ENCODE measurements at places on chromosomes 6 and 20.

DNA sequence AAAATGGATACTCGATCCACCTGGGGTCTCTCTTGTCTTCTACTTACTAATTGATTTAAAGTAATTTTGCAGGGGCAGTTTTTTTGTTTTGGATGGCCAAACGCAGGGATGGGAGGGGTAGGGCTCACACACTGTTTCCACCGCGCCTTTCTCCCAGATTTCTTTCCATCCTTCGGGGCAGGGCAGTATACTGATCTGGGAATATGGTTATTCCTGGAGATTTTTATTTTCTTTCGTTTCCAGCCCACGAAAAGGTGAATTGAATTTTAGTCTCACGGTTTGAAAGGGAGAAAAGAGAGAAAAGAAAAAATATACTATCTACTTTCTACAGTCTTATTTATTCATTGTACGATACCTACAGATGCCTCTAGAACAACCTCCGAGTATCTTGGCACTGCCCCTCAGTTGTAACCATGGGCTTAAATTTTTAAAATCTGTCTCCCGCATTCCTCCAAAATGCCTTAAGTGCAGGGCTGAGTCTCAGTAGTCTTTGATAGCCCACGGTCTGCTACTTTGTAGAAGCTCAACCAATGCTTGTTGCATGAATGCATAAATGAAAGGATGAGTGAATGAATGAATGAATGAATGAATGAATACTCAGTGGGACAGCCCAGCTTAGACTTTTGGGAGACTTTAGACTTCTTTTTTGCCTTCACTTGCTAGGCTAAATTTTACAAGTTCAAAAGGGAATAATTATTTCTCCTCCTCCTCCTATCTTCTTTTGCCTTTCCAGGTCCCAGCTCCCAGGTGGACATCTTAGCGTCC lies 18.1 kb upstream of the TRIM27 start:
- no peak for DNase-seq

DNA sequence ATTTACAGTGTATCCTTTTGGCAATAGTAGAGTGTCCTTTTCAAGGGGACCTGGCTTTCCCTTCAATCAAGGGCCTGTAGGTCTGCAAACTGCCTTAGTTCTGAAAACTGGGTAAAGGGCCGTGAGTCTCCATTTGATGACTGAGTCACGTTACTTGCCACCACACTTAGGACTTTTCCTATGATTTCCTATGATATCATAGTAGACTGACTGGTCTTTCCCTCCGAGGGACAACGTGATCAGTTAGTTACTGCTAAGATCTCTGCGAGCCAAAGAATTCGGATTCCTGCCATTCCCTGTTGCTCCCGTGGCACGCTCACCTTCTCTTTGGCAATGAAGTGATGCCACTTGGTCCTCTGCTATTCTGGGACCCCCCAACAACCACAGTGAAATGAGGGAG lies 8.4 kb downstream of the ZNF831 start:
- no peak for DNase-seq

DNA sequence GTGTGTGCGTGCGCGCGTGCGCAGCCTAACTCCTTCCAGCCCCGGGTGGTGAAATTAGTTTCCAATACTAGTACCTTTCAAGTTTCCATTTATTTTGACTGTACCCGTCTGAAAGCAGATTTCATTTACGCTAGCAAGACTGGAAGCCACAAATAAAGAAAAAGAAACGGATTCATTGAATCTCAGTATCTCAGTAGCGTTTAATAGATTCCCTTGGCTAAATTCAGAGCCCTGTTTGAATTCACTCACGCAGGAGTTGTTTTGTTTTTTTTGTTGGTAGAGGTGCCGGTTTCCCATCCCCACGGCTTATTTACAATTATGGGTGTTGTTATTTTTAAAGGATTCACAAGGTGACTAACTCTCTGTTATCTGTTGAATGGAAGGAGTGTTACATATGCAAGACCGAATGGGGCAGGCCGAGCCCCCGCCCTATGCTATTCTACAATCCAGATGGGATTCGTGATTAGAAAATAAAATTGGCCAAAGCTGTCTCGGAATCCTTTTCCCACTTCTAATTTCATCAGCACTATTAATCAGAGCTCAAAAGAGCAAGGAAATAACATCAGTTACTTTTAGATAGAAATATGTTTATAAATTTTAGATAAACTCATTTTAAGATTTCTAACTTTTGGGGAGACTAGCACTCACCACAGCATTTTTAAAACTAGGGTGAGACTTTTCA lies 2.3 kb upstream of the INSM1 start:
- peak; percentile 67 for DNase-seq

DNA sequence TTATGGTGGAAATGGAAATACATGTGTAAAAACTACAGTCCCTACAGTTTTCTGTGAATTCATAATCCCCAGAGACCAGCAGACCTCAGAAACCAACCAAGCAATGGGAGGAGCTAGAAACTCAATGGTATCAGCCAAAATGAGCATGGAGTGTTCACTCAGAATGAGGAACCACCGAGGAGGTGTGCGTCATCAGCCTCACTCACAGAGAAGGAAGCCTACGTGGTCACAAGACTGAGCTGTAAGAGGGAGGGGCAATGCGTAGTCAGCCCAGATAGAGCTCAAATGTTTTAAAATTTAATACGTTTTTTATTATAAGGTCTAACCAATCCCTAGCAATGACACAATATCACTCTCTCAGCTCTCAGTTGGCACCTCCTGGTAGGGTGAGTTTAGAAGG lies 17.4 kb downstream of the MYLK4 start:
- DNase-seq: no peak

DNA sequence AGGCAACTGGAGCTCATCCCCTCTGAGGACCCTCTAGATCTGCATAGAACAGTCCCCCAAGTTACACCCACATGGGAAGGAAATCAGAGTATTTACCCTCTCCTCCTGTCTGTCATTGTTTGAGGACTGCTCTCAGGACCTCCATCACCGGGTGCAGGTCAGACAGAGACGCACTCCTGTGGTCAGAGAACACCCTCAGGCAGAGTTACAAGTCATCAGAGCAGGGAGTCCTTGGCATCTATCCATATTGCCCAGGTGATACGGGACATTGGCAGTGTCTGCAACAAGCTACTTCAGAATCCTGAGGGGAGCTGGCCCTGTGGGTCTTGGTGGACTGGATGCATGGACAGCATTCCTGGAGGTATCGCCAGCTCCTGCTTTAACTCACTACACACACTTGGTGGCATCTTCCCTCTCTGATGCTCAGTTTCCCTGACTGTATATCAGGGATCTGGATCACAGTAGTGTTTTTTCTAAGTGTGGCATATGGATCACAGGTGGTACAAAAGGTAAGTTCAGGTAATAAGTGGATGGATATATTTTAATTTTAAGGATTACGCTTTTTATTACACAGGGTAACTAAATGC lies 15.1 kb upstream of the ISM1 start:
- peak; percentile 34 for DNase-seq

DNA sequence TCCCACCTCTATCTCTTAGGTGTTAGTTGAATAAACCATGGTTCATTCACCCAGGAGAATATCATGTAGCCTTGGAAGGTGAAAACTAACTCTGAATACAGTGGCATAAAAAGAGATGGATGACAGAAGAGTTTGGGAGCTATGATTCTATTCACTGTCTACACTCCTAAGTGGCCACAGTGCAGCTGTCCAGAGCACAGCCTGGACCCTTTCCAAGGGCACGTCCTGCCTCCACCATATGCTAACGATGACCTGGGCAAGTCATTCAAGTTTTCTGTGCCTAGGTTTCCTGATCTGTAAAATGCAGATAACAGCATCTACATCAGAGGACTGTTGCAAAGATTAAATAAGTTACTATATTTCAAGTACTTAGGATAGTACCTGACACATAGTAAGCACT lies 314.1 kb downstream of the PTPRT start:
- DNase-seq: no peak

GRCh38 chr6:130991422-130992137 lies 71.5 kb downstream of the EPB41L2 start:
- no peak for DNase-seq

- DNase-seq: peak; percentile 66
These were observed 580 bp downstream of the VEGFA start for GRCh38 chr6:43770372-43771209.

DNA sequence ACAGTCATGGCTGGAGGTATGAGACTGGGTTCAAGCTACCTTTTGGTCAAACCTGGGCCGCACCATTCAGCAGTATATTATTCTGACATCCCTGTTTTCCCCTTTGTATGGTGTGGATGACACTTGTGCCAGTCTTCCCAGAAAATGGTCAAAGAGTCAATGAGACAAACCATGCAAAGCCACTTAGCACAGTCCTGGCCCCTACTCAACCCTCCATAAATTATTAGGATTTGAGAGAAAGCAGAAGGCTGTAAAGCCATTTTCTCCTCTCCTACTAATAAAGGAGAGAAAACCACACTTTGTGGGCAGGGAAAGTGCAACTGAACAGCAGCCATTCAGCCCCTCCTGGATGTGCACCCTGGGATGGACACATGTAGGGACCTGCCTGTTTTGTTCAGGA lies 236.2 kb downstream of the SLC24A3 start:
- DNase-seq: no peak

GRCh38 chr6:75747152-75747992 lies 1.7 kb upstream of the MYO6 start:
- no peak for DNase-seq

DNA sequence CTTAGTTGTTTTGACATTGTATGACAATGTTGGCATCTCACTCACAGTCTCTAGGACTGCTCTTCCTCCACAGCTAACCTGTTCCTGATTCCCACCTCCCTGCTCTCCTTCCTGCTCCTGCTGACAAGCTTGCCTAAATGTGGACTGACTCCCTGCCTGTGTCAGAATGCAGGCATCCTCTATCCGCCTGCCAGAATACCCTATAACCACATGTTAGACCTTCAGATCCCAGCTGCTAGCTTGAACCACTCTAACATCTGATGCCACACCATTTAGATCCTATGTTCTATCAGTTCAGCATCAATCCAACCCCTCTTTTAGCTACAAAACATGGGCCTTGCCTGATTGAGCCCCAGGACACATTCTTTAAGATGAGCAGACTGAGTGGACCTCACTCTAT lies 12.2 kb downstream of the FILIP1 start:
- DNase-seq: no peak

- DNase-seq: no peak
These were observed 31.9 kb downstream of the SERPINB6 start for GRCh38 chr6:2939315-2940009.

DNA sequence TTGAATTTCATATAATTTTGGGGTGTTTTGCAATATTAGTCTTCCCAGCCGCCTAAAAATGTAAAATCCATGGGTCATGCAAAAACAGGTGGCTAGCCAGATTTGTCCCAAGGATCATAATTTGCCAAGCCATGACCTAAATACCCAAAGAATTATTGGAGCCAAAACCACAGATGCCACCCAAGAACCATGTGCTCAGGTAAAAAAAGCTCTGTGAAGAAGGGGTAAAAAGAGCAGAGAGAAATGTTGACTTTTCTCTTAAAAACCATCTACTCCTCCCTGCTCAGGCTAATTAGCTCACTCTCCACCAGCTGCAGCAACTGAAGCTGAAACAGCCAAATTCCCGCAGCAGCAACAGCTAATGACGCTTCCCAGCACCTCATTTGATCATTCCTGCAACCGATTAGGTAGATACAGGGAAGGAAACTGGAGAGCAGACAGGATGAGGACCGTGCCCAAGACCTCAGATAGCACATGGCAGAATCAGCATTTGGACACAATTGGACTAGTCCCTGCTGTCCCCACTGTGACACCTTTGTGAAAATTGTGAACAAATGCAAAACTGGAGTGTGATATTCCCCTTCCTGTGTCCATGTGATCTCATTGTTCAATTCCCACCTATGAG lies 107.9 kb upstream of the NXT1 start:
- DNase-seq: no peak

DNA sequence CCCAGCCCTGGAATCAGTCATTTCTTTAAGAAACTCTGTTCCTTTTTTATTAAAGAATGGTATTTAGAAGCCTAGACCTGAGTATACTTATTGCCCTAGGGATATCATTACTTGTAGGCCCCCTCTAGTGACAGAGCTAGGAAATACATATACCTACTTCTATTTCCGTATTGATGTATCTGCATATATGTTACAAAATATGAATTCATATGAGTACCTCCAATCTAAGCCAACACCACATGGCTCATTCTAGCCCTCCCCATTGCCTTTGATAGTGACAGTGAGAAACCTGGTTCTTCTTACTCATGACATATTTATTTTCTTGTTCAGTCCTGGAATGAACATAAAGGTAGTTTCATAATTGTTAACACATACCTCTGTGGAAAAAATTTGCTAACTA lies 137.2 kb downstream of the FARS2 start:
- peak; percentile 20 for DNase-seq

GRCh38 chr6:53104916-53105315 lies 39.7 kb downstream of the FBXO9 start:
- DNase-seq: no peak

GRCh38 chr6:137678451-137678850 lies 184.3 kb upstream of the OLIG3 start:
- DNase-seq: no peak

- DNase-seq: no peak
These were observed 80.2 kb downstream of the SYTL3 start for GRCh38 chr6:158729906-158730540.

GRCh38 chr6:144585217-144585814 lies 300.2 kb downstream of the UTRN start:
- DNase-seq: peak; percentile 70

DNA sequence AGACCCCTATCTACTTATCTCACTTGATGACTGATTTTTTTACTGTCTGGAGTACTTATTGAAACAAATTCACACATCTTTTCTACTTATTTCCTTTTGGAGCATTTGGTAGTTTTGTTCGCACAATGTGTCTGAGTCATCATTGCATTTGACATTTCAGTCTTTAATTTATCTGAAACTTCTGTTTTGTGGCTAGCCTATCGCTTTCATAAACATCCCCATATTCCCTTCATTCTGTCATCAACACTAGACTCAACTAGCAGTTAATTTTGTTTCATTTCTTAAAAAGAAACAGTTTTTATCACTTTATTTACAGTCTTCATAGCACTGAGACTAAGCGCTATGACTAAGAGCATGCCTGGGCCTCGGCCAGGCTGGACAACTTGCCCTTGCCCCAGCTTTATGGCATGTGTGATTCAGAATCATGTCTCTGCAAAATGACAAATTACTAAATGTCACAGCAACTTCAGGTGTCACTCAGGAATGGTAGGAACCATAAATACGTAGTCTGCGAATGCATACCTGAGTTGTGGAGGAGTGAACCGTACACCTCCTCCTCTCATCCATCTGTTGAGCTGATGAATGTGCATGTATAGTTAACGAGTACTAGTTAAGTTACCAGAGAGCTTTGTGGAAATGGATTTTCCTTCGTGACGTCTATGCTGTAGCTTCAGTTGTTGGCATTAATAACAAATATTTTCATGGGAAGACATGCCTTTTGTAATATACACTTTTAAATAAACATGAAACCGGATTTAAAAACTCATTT lies 16.2 kb downstream of the L3MBTL3 start:
- no peak for DNase-seq

GRCh38 chr6:148999929-149000468 lies 253.2 kb downstream of the UST start:
- no peak for DNase-seq

DNA sequence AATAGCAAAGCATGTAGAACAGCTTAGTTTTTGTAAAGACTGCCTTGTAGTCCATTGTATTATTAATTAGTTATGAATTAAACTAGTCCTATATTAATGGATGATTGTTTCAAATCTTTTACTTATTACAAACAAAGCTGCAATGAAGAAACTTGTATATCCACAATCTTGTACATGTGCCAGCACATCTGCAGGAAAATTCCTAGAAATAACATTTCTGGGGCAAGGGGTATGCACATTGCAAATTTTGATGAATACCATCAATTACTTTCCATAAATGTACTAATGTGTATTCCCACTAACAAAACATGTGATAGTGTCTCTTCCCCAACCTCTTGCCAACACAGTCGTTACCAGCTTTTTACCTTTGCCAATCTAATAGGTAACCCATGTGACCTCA lies 73.6 kb upstream of the AKAP12 start:
- no peak for DNase-seq

Measured in NCI-H146 (cell line).